ENCODE measurements at places on chromosomes 11 and 22. TPM values are rescaled to one million over a fixed set of nuclear protein-coding genes. Genes with fewer than 3 reads are reported as not detected.

LRRN4CL gene
- not detected for total RNA-seq

GSTT2 gene
- total RNA-seq, result not detected

HYOU1 gene
- 132 TPM for total RNA-seq

TESMIN gene
- 5.5 TPM for total RNA-seq

DCHS1 gene
- 8.0 TPM for total RNA-seq

CSF2RB gene
- 8.0 TPM for total RNA-seq

ZDHHC13 gene
- 13.3 TPM for total RNA-seq

GNG3 gene
- not detected for total RNA-seq

PRR33 gene
- total RNA-seq, result not detected

TMEM126B gene
- total RNA-seq, result 25.4 TPM

GRCh38 chr11:114316980-114317786 lies 21.0 kb downstream of the NNMT start:
- DNase-seq, result no peak

DNA sequence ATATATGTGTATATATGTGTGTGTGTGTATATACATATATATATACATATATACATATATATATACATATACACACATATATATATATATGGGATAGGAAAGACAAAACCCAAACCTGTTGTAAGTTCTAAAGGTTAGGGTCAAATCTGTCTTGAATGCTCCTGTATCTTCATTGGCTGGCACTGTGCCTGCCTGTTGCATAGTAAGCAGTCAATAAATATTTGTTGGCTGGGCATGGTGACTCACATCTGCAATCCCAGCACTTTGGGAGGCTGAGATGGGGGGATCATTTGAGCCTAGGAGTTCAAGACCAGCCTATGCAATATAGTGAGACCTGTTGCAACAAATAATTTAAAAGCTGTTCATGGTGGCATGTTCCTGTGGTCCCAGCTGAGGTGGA lies 205.4 kb downstream of the DBX1 start:
- DNase-seq, result no peak

DNA sequence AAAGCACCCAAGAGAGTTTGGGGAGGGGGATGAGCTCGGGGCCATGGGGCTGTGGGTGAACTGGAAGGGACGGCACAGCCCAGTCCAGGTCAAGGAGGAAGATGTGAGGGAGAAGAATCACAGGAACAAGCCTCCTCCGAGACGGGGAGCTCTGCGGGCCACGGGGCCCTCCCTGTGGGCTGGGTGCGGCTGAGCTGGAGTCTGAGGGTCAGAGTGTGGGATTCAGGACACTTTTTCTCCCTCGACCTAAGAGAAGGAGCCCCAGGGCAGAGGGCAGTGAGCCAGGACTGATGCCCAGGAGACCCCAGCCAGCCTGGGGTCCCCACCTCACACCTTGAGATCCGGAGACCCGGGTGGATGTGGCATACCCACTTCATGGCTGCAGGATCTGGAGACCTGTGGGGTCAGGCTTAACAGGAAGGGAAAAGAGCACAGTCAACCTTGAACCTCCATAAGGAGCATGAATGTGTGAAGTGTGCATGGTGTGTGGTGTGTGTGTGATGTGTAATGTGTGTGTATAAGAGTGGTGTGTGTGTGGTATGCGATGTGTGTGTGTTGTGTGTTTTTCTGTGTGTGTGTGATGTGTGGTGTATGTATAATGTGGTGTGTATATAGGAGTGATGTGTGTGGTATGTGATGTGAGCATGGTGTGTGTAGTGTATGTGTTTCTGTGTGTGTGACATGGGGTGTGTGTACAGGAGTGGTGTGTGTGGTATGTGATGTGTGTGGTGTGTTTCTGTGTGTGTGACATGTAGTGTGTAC lies 504.6 kb downstream of the BRD1 start:
- DNase-seq, result no peak

DNA sequence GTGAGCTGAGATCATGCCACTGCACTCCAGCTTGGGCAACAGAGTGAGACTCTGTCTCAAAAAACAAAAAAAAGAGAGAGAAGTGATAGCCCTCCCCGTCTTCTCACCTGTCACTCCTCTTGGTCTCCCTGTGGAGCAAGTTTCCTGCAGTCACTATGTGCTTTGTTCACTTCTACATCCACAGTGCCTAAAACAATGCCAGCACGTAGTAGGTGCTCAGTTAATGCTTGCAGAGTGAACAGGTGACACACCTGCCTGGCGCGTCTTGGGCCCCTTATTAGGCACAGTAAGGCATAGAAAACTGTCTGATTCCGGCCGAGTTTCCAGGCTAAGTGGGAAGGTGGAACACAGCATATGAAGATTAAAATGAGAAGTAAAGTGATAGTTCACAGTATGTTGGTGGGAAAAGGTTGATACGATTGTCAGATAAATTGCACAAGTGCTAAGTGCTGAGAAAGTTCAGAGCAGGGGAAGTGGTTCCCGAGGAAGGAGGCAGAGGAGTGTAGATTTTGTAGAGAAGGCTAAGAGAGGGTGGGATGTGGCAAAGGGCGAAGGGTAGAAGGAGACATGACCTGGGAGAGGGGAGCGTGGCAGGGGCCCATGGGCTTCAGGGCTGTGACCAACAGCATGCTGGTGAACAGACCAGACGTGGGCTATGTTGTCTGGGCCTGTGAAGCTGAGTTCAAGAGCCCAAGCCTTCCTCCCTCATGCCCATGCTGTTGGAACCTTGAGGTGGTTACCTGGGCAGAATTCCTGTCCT lies 41.9 kb downstream of the BCR start:
- no peak for DNase-seq

DNA sequence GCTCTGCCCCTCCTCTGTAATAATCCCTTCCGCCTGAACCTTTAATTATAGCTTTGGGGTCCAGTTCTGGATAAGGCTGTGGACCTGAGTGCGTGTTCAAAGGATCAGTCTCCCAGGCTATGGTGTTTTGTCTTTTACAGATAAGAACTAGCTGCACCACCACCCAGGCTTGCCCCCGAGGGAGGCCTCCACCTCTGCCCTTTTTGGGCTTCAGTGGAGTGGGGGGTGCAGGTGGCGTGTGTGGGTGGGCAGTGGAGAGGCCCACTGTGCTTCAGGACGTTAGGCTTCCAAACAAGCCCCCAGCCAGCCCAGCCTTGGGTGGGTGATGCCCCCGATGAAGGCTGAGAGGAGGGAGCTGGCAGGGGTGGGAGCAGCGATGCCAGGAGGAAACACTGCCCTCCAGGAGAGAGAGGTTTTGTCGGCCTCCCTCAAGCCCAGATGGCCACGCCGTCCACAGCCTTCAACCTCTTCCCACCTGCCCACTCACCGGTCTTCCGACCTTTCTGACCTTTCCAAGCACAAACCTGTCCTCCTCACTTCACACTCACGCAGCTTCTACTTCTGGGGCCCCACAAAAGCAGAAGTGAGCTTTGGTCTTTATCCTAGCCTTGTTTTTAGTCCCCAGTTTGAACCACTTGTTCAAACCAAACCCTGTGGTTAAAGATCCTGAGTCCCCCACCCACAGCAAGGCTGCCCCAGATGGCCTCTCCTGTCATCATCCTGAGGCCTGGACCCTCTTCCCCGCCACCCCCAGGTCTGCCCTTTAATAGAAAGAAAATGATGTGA lies 20.4 kb downstream of the PSMD13 start:
- no peak for DNase-seq

- DNase-seq, result no peak
Observed at GRCh38 chr11:118277312-118277711, 13.2 kb upstream of the MPZL2 start.

- DNase-seq, result no peak
Observed at GRCh38 chr11:43874738-43875137, 5.9 kb upstream of the ALKBH3 start.

- no peak for DNase-seq
Observed at GRCh38 chr11:59510941-59511589, at the start of gene OR4D9. Gene OR4D9 (plus strand): TSS chr11:59511539. CDS start chr11:59514913, 3,374 bp downstream.

GRCh38 chr11:124867700-124868099 lies 2.5 kb downstream of the ROBO3 start:
- DNase-seq, result no peak

DNA sequence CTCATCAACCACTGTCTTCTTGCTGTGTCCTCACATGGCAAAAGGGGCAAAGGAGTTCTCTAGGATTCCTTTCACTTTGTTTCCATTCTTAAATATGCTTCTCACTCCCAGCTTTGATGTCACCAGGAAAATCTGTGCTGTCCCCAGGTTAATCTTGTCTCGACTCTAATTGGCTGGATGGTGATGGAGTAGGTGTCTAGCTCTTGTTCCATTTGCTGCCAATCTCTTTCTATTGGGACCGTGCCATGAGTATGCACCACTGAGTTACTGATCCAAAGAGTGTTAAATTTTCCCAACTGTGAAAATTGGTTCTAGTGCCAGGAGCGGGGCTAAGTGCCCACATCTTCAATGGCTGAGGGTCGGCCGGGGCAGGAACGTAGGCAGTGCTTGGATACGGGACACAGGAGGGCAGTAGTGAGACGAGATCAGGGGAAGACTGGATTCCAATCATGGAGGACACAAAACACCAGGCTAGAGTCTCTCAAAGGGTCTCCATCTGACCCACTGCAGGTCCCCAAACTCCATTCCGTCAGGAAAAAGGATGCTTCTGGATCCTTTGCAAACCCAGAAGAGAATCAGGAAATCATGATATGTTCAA lies 47.7 kb upstream of the CSNK2A3 start:
- no peak for DNase-seq

DNA sequence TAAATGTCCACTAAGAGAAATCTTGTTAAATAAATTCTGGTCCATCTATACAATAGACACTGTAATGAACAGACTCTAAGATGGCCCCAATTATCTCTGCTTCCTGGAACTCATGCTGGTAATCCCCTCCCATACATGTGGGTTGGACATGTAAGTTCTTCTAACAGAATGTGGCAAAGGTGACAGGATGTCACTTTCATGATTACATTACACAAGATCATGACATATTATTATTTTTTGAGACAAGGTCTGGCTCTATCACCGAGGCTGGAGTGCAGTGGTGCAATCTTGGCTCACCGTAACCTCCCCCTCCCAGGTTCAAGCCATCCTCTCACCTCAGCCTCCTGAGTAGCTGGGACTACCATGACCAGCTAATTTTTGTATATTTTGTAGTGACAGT lies 14.6 kb upstream of the NDUFC2 start:
- no peak for DNase-seq

GRCh38 chr11:119414321-119414720 lies 8.7 kb downstream of the THY1 start:
- DNase-seq, result no peak

DNA sequence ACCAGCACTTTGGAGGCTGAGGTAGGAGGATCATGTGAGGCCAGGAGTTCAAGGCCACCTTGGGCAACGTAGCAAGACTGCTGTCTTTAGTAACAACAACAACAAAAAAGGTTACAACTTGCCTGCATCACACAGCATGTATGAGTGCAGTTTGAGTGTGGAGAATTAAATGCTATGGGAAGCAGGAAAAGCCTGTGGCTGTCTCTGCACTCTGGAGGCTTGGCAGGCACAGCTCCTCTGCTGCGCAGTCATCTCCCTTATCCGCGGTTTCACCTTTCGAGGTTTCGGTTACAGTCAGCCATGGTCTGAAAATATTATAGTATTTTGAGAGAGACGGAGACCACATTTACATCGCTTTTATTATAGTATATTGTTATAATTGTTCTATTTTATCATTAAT lies 2.9 kb downstream of the MICAL2 start:
- DNase-seq, result no peak

- DNase-seq, result no peak
Observed at GRCh38 chr11:116750070-116750718, 22.6 kb downstream of the BUD13 start.

DNA sequence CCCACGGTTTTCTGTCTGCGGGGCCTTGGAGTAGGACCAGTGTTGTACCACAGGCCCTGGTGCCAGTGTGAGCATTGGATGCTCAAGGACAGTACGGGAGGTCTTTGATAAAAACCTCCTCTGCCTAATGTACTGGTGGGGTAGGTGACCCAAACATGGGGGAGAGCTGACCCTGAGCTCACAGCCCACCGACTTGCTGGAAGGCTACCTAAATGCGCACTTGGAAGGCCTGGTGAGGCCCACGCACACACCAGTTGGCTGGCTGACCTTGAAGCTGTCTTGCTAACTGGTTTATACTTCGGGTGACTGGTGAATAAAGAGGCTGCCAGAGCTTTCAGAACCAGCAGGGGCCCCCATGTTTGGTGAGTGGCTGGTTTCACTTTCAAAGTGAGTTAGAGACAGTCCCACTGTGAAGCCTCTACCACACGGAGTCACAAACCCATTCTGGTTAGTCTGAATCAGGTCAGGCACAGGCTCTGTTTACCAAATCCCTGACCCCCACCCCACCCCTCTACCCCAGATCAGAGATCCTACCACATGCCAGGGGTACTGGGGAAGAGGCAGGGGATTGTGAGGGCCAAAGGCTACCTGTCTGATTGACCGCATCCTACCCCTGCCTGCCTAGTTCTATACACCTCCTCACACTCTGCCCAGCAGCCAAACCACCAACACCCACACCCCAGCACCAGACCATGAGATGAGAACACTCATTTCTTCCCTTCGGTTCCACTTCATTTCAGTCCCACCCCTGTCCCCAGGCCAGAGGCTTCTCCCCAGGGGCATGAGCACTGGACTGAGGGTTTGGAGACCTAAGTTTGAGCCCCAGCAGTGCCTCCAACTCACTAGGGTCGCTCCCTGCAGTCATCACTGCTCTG lies 12.7 kb upstream of the IL2RB start:
- peak; percentile 53 for DNase-seq

DNA sequence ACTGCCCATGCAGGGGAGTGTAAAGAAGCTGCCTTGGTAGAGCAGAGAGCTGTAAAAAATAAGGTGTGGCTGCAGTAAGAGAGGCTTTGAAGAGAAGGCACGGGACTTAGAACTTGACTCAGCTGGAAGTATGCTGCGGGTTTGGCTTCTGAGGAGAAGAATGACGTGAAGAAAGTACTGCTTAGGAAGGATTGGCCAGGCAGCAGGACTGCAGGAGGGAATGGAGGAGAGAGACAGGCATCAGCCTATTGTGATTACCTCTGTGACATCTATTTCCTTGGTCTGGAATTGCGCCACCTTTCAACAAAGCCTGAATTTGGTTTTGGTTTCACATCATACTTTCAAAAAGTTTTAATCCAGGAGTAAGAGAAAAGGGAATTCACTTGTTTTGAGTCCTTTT lies 22.5 kb downstream of the PRRG4 start:
- no peak for DNase-seq

DNA sequence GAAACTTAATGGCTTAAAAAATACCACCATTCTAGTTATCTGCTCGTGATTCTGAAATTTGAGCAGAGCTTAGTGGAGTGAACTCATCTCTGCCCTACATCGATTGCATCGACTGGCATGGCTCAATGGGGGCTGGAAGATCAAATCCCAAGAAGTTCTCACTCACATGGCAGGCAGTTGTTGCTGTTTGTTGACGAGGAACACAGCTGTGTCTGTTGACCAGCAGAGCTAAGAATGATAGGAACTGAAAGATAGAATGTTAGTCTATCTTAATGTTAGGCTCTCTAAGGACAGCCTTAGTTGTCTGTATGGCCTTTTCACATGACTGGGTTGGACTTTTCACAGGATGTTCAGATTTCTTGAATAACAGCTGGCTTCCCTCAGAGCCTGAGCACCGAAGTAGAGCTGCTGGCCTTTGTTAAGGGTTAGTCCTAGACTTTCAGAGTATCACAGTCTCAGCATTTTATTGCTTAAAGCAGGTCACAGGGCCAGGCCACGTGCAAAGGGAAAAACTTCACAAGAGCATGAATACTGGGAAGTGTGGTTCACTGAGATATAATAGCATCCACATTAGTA lies 31.6 kb upstream of the IZUMO1R start:
- DNase-seq, result no peak

- DNase-seq, result no peak
Observed at GRCh38 chr11:69821511-69822040, 2.4 kb upstream of the FGF3 start.
